Central memory CD8-positive, alpha-beta T cell (primary cell): ENCODE measurements at places on chromosomes 4 and X.

DNA sequence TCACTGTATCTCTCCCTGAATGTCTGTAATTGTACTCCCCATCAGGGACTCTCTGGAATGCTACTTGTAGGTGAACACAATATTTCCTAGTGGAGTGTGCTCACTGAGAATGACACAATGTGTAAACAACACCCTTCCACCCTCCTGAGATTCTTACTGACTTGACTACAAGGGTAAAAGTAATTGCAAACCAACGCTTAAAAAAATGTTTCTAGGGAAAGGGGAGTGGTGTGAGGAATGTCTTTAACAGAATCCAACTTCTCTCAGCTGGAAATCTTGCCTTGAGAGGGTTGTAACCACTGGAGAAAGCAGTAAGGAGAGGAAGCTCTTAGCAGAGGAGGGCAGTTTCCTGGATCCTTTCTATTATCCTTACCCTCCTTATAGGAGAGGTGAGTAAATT, 5.1 kb upstream of the RAPGEF2 start:
- no peak for DNase-seq

DNA sequence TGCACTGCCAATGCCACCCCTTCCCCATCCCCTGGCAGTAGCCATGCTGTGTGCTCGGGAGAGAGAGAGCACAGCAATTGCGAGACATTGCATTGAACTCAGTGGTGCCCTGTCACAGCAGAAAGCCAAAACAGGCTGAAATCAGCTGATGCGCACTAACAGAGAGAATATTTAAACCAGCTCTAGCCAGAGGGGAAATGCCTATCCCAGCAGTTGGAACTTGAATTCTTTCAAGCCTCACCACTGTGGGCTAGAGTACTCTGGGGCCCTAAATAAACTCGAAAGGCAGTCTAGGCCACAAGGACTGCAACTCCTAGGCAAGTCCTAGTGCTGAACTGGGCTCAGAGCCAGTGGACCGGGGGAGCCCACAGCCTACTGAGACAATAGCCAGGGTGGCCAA, 17.7 kb upstream of the RP2 start:
- no peak for DNase-seq

DNA sequence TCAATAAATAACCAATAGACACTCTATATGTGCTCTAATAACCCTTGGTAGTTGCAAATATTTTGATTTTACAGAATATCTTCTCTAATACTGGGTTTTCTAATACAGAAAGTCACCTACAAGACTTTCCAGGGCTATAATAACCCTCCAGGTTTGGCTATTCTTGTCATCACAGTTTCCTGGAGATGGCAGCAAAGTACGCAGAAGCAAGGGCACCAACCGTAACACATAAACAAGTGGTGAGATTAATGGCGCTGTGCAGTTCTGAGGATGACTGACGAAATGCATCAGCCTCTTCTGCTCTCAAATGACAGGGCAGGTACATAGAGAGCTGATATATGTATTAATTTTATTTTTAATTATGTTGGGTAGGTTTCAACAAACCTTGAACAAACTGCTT, 122.4 kb downstream of the C4orf33 start:
- no peak for DNase-seq

GRCh38 chrX:151776181-151776731, 41.7 kb downstream of the CNGA2 start:
- no peak for DNase-seq
